ENCODE measurements at places on chromosomes 7 and 10.

- no peak for DNase-seq
Measured at GRCh38 chr7:96023387-96023786, 251.0 kb downstream of the DYNC1I1 start.

DNA sequence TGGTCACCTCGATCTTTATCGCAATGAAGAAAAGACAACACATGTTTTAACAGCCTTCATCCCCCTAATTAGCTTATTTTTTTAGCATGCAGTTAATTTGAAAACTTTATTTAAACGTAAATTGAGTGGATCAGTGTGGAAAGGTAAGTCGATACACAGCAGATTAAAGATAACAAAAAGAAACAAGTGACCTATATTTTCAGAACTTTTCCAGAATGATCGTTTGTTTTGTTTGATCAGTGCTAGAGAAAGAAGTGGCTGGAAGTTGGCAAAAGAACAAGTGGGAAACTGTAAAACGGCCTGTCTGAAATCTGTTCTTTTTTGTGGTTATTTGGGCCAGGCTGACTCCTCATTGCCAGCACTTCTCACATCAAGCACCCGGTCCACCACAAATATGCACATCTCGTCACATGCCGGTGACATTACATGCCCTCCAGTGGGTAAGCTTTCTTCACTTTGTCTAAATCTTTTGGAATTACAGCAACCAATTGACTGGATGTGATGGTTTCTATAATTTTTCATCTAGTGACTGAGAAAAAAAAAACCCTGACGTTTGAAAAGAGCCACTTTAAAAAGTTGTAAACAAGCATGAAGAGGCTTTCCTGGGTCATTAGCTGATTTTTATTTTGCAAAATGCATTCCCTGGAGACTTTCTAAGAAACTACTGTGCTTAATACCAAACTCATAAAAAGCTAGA lies 33.2 kb downstream of the C7orf33 start:
- DNase-seq: no peak

GRCh38 chr10:127386606-127387327 lies 162.3 kb upstream of the NPS start:
- DNase-seq: no peak

GRCh38 chr10:124741922-124742412 lies 2.2 kb downstream of the FAM53B start:
- DNase-seq: no peak

GRCh38 chr7:141073173-141073640 lies 657 bp upstream of the TMEM178B start:
- DNase-seq: peak; percentile 7

DNA sequence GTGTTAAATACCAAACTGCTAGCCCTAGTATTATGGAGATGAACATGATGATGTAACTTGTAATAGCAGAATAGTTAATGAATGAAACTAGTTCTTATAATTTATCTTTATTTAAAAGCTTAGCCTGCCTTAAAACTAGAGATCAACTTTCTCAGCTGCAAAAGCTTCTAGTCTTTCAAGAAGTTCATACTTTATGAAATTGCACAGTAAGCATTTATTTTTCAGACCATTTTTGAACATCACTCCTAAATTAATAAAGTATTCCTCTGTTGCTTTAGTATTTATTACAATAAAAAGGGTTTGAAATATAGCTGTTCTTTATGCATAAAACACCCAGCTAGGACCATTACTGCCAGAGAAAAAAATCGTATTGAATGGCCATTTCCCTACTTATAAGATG lies 33.2 kb downstream of the SIRT1 start:
- no peak for DNase-seq

DNA sequence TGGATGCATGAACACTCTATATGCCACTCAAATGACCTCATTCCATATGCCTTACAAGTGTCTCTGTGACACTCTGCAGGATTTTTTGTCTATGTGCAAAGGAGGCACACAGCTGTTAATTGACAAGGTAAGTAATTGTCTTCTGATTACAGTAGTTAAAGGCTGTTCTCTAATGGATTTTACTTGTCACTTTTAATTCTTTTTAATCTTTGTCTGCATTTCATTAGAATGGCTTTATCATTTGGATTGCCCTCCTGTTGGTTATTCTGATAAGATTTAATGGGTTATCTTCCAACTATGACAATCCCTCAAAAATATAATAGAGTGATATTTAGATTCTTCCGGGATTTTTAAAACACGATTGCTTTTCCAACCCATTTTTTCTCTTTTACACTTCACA lies 290.0 kb upstream of the TEX47 start:
- DNase-seq: no peak

- no peak for DNase-seq
Measured at GRCh38 chr7:109864230-109864629, 1226.7 kb upstream of the LRRN3 start.

DNA sequence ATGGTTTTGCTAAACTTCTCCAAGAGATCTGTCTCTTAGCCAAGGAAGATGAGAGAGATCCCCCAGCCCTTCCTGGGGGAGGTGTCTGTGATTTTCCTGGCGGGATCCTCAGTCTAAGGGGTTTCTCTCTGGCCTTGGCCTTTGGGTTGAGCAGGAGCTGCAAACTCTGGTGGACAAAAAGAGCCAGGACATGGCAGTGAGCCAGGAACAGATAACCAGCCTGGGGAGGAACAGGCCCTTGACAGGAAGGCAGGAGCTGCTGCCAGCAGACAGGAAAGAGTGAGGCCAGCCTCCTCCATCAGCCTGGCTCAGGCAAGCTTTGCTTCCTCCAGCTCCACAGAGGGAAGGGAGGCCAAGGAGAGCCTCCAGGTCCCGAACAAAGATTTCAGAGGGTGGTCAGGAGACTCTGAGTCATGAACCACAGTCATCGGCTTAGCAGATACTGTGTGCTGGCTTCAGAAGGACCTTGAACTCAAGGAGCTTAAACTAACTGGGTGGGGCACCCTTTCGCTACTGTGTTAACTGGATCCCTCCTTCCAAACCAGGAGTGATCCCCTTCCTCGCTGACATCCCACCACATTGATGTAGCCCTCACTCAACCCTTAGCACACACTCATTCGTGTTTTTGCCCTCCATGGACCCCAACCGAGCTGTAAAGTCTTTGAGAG lies 34.7 kb downstream of the DDIT4 start:
- DNase-seq: no peak

GRCh38 chr10:114188001-114188400 lies 8.8 kb downstream of the TDRD1 start:
- no peak for DNase-seq

DNA sequence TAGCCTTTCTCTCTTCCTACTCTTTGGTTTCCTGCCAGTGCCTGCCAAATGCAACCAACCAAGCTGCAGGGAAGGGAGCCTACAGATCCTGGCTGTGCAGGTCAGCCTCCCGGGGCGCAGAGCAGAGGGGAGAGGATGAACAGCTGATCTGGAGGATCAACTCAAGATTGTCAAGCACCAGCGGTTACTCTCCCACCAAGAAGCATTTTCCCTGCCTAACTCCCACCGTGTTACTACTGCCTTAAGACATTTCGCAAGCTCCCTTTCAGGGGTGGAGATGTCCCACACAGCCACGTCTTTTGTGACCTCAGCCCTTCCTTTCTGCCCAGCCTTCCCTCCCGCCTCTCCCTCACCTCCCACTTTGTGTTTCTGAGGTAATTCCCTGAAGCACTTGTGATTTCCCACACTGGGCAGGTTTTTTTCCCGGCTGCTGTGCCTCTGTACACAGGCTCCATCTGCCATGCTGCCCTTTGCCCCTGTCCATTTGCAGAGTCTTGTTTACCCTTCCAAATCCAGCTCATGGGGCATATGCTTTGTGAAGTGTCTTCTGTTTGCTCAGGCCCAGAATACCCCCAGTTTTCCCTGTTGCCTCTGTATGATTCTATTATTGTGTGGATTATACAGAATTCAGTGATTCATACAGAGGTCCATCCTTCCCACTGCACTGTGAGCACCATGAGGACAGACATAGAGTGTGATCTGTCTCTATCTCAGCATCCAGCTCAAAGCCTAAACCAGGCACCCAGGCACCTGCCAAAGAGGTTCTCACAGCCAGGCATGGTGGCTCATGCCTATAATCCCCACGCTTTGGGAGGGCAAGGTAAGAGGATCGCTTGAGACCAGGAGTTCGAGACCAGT lies 40.9 kb upstream of the PAPSS2 start:
- no peak for DNase-seq

- DNase-seq: no peak
Measured at GRCh38 chr7:11415101-11415500, 416.9 kb downstream of the THSD7A start.

GRCh38 chr10:29873941-29874484 lies 185.4 kb downstream of the JCAD start:
- no peak for DNase-seq

- DNase-seq: no peak
Measured at GRCh38 chr10:8136736-8137135, 82.2 kb downstream of the GATA3 start.

DNA sequence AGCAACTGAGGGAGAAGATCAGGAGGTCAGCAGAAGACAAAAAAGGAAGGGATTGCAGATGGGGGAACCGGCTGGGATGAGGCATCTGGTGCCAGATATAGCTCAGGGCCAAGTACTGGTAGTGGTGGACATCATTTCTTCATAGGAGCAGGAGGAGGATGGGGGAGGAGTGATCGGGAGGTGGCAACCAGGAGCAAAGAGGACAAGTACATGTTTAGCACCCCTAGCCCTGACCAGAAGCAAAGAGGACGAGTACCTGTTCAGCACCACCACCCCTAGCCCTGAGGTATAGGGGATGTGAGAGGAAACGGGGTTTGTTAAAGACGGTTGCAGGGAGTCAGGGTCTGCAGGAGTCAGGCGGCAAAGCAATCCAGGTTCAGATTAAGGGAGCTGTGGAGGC lies 84.5 kb upstream of the NPS start:
- no peak for DNase-seq

- DNase-seq: no peak
Measured at GRCh38 chr7:54841772-54842697, 83.0 kb upstream of the SEC61G start.

- DNase-seq: no peak
Measured at GRCh38 chr10:43372765-43373361, 1.4 kb downstream of the FXYD4 start.

Data from naive thymus-derived CD4-positive, alpha-beta T cell (primary cell).